GM04503 (cell line): ENCODE measurements at places on chromosomes 12 and 14.

- no peak for DNase-seq
Measured at GRCh38 chr14:50407111-50407812, 10.6 kb upstream of the CDKL1 start.

DNA sequence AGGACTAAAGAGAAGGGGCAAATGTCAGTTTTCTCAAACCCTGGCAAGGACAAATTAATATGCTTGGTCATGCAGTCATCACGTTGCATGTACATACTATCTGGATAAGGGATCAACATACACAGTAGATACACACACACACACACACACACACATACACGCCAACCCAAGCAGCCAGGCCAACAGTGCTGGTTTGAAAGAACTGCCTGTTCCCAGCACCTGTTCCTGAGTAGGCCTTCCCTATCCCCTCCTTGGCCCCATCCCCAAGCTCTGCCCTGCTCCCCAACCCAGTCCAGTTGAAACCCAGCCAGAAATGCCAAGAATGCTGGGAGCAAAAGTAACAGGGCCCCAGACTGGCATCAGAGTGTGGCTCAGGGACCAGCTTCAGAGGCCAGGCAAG lies 4.4 kb downstream of the ITGA7 start:
- no peak for DNase-seq

DNA sequence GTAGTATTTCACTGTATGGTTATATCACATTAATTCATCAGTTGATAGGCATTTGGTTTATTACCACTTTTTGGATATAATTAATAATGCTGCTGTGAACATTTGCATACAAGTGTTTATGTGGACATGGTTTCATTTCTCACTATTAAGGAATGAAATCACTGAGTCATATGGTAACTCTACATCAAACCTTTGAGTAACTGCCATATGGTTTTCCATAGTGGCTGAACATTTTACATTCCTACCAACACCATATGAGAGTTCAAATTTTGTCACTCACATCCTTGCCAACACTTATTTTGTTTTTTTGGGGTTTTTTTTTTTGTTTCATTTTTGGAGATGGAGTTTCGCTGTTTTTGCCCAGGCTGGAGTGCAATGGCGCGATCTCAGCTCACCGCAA lies 30.2 kb upstream of the EAPP start:
- DNase-seq, result no peak

GRCh38 chr14:75711105-75711795 lies 50.2 kb downstream of the TTLL5 start:
- peak; percentile 27 for DNase-seq

- peak; percentile 79 for DNase-seq
Measured at GRCh38 chr14:68535404-68536017, 257.4 kb downstream of the ZFP36L1 start.

DNA sequence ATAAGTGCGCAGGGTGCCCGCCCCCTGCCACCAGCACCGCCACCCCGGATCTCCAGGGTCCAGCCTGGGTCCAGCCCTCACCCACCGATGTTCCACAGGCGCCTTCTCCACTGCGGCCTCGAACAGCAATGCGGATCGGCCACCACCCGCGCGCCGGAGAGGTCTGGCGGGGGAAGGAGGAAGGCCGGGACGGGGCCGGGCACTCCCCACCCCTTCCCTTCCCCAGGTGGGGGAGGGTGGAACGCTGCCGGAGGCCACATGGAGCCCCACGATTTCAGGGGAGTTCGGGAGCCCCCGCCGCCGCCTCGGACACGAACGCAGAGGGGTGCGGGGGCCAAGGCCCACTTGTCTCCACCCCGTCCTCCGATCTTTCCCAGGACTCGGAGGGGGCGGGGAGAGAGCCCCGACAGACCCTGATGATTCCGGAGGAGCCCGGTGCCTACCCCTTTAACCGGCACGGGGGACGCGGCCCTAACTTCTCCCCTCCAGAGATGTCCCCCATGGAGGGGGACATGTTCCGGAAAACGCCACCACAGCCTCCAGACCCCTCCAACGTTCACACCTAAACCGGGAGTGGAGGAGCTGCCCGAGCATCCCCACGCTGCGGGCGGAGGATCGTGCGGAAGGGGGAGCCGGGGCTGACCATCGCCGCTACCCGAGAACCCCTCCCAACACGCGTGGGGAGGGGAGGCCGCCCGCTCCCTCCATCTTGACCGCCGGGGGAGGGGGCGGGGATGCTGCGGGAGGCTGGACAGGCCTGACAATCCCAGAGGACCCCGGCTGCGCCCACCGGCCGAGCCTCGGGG lies 1.1 kb downstream of the ATXN2 start:
- DNase-seq, result no peak

DNA sequence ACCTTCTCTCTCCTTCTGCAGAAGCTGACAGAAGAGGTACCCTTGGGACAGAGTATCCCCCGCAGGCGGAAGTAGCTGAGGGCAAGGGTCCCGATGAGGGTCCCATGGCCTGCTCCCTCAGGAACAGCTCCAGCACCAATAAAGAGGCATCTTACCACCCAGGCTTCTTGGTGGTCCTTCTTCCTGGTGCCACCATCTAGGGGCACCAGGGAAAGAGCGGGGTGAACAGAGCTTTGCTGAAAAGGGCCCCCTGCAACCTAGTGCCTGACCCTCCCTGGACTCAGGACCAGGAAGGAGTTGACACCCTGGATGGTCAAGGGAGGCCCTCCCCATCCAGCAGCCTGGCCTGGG lies 591 bp upstream of the IRF9 start:
- DNase-seq, result no peak

GRCh38 chr12:94133964-94134795 lies 14.2 kb upstream of the PLXNC1 start:
- no peak for DNase-seq

DNA sequence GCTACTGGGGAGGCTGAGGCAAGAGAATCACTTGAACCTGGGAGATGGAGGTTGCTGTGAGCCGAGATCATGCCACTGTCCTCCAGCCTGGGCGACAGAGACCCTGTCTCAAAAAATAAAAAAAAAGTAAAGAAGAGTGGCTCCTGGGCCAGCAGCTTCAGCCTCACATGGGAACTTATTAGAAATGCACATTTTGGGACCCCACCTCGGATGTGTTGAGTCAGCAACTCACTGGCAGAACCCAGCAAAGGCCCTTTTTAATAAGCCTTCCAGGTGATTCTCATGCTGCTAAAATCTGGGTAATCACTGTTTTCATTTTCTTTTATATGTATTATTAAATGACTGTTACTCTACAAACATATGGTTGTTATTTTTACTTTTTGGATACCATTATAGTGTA lies 41.6 kb downstream of the TBK1 start:
- no peak for DNase-seq

- DNase-seq, result no peak
Measured at GRCh38 chr12:29816874-29817725, 33.4 kb upstream of the TMTC1 start.

DNA sequence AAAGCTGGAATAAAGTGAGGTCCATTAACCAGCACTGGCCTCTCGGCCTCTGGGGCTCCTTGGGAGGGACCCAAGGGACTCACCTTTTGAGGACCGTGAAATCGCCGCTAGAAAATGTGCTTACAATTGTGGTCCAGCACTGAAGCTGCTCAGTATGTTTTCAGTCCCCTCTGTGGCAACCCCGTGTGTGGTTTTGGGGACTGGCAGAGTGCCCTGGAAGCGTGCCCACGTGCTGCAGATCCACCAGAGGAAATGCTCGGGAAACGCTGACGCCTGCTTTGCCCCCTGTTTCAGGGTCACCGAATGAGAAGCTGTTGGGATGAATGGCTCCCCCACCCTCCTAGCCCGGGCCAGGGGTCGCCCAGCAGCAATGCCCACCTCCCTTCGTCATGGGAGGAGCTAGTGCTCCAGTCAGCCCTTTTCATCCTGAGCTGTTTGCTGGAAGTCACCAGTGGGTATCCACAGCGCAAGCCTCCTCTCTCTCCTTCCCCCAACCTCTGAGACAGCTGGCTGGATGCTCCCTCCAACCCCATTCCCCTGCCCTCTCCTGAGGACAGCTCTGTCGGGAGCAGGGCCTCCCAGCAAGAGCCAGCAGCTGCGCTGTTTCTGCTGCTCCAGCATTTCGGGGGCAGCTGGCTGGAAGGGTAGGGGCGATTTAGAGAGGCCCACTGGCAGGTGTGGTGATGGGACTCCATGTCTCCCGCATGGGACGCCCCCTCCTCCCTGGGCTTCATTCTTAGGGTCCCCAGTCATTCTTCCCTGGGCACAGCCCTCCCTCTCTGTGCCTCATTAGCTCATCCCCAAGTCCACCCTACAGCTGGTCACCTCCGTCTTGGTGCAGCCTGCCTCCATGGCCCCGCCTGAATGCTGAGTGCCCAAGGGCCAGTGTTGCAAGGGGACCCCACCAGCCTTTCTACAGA lies 33.2 kb upstream of the PPP1R13B start:
- DNase-seq, result peak; percentile 39

GRCh38 chr12:10457760-10458159 lies 4.6 kb upstream of the KLRC1 start:
- no peak for DNase-seq

GRCh38 chr12:33330940-33331339 lies 108.7 kb downstream of the SYT10 start:
- no peak for DNase-seq

DNA sequence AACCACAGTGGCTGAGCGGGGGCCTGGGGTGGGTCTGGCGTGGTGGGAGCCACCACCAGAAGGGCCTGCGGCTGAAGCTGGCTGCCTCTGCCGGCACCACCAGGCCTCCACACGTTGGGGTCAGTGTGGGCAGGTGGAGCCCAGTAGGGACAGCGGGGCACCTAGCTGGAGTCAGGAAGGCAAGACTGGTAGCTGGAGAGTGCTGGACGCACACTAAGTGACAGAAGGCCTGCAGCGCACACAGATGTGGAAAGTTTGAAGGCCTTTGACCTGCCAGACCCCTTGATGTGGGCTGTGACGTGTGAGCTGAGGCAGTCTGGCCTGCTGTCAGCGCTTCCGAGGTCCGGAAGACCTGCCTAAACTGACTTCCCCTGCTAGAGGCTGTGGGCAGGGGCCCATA lies 26.3 kb downstream of the RIN3 start:
- DNase-seq, result no peak

GRCh38 chr12:26162905-26163304 lies 32.5 kb upstream of the SSPN start:
- DNase-seq, result no peak

DNA sequence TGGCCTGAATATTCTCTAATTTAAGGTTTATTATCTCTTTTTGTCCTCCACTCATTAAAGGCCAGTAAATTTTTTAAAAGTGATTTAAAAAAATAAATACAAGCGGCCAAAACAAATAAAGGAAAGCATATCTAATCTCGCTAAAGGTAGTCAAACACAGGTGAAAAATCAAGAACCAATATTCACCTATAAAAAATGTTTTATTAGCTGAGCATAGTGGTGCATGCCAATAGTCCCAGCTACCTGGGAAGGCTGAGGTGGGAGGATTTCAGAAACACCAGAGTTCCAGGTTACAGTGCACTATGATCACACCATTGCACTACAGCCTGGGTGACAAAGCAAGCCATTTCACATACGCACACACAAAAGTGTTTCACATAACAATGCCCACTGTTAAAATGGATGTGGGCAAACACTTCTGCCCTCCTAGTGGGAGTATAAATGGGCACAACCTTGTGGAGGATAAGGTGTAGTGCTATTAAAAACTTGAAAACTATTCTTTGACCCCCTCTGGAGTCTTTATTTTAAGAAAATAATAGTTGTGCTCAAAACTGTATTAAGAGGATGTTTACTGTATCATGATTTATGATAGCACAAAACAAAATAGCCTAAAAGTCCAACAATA lies 32.7 kb upstream of the NAP1L1 start:
- DNase-seq, result no peak

DNA sequence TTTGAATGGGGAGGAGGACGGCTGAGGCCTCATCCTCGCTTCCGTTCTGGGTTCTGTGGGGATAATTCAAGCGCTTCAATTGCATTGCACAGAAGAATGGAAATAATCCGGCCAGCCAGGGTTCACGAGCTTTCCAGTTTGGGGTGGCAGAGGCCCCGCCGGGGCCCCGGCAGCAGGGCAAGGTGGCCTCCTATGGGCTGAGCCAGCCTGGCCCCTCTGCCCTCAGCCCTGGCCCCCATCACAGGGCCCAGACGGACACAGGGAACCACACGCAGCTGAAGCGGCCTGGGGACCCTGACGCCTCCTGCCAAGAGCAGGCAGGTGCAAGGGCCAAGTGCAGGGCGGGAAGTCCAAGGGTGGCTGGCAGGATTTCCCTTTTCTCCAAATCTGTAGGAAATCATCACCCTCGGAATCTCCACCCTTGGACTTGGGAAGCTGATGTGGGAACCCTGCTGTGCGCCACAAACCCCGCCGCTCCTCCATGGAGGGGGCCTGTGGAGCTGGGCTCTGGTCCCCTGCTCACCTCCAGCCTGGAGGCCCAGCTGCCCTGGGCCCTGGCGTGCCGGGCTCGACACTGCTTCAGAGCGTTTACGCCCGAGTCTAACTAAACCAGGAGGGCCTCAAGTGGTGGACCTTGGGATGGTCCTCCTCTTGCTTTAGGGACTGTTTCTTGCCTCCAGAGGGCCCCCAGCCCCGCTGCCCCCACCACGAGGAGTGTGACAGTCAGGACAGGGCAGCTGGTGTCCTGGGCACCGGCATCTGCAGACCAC lies 78.4 kb downstream of the MOK start:
- DNase-seq, result no peak

- no peak for DNase-seq
Measured at GRCh38 chr12:58268069-58268468, 326.7 kb downstream of the ATP23 start.

- no peak for DNase-seq
Measured at GRCh38 chr12:71456316-71456715, 16.7 kb downstream of the LGR5 start.

DNA sequence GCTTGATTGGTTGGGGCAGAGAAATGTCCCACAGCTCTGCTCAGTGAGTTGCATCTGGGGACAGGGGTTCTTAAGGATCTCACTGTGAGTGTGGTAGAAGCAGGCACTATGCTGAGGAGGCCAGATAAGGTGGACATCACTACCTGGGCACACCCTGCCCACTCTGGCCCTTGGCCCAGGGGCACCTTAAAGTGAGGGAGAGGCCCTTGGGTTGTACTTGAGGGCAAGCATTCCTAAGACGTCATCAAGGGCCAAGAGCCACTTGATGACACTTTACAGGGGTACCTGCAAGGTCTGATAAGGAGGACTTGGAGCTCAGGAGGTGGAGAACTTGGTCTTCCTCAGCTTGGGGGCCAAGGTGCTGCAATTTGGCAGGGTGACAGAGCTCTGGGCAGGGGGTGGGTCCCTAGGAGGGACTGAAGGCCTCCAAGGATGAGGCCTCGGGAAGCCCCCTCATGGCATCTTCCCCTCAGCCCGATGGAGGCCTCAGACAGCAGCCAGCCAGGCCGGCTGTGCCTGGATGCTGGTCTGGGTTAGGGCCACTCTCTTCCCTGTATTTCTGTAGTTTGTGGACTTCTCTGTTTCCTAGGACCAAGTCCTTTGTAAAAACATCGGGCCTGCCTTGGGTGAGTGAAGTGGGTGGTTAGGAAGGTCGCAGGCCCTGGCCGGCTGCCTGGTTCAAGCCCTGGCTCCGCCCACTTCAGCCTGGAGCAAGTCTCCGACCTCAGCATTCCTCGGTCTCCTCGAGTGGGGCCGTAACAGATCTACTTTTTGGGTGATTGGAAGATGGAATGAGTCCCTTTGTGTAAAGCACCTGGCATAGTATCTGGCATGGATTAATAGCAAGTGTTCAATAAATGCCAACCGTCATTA lies 24.8 kb downstream of the GPR68 start:
- no peak for DNase-seq
